Myometrial cell (primary cell): ENCODE measurements at places on chromosomes 16 and 17. TPM values are rescaled to one million over a fixed set of nuclear protein-coding genes. Genes with fewer than 3 reads are reported as not detected.

Gene DRC3
- under 0.01 TPM in 2 replicates for total RNA-seq

Gene TBC1D3G
- total RNA-seq, result not detected in 2 replicates

Gene MT3
- not detected in 2 replicates for total RNA-seq

Gene LITAFD
- not detected in 2 replicates for total RNA-seq

Gene SLC5A10
- not detected in 2 replicates for total RNA-seq

Gene CHRNE
- total RNA-seq, result 0.35 and 0.86 TPM in 2 replicates
